ENCODE measurements at places on chromosomes 7 and 10.

- DNase-seq, result no peak
Measured at GRCh38 chr7:14336256-14336655, 346.8 kb upstream of the ETV1 start.

- DNase-seq, result no peak
Measured at GRCh38 chr10:72704117-72704516, 12.2 kb downstream of the MCU start.

DNA sequence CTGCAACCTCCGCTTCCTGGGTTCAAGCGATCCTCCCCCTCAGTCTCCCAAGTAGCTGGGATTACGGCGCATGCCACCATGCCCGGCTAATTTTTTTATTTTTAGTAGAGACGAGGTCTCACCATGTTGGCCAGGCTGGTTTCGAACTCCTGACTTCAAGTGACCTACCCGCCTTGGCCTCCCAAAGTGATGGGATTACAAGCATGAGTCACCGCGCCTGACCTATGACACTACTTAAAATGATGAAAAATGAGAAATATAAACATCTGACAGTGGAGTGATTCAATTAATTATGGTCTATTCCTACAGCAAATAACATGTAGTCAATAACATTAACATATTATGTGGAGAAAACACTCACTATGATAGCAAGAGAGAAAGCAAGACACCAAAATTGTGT, 2.2 kb downstream of the BRAT1 start:
- no peak for DNase-seq

- DNase-seq, result no peak
Measured at GRCh38 chr10:78288663-78289062, 255.0 kb downstream of the RPS24 start.

- DNase-seq, result no peak
Measured at GRCh38 chr7:12229046-12229445, 18.0 kb downstream of the TMEM106B start.

DNA sequence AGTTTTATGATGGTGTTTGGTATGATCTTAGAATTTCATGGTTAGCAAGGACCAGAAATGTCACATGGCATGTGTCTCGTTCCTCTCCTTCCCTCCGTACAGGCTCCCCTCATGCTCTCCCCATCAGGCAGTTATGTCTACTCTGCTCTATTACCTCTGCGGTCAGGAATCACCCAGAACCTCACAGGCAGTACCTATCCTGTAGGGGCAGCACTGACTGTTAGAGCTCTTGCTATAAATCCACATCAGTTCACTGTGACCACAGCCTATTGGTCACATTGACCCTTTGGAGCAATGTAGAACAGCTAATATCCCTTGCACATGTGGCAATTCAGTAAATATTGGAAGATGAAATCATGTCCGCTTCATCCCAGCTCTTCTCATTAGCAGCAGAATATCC, 151.8 kb downstream of the WNT2 start:
- no peak for DNase-seq

DNA sequence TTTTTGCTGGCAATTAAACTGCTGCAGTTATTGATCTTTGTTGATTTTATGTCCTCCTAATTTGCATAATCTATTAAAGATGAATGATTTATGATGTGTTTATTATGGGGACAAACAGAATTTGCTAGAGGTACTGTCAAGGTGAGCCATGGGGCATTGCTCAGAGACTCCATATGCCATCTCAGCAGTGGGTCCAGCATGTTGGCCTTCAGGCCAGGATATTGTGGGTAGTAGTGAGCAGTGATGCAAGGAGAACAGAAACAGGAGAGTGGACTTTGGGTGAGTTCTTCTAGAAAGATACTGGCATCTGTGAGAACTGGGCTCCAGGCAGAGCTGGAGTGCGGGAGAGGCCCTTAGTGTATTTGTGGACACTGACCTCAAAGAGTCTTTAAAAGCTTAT, 65.9 kb downstream of the PAX2 start:
- DNase-seq, result no peak

- DNase-seq, result no peak
Measured at GRCh38 chr10:6494936-6495592, 85.0 kb downstream of the PRKCQ start.

GRCh38 chr10:114506871-114507385, 102.6 kb upstream of the AFAP1L2 start:
- no peak for DNase-seq

DNA sequence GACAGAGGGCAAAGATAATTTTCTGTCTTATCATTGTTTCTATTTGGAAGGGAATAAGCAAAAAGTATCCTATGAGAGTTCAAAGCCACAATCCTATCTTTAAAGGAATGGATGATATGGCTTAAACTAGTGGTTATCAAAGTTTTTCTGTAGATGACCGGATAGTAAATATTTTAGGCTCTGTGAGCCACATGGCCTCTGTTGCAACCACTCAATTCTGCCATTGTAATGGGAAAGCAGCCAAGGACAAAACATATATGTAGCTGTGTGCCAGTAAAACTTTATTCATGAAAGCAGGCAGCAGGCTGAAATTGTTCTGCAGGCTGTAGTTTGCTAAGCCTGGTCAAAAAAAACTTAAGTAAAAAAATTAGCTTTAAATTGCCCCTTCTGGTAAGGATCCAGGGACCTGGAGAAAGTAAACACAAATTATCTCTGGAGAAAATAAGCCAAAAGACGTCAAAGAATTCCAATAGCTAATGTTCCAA, 73.3 kb downstream of the THSD7A start:
- no peak for DNase-seq

GRCh38 chr7:125654076-125654475, 724.5 kb upstream of the POT1 start:
- DNase-seq, result no peak

DNA sequence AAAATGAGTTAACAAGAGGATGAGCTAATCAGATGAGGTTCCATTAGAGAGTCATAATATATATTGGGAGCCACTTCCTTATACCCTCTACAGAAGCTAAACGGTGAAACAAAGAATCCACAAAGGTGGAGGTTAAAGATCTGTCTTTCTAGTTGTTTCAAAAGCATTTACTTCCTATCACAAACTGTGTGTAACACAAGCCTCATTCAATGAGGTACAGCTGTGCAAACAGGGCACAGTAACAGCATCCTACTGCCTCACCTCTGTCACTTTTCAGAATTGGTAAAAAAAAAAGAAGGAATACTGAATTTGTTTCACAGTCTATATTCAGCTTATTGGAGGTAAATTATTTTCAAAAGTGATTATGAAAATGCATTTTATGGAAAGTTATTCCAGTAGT, 128.7 kb downstream of the AGMO start:
- DNase-seq, result no peak

- DNase-seq, result no peak
Measured at GRCh38 chr10:100873146-100873826, 39.5 kb upstream of the SLF2 start.

All from GM04503 (cell line).